ENCODE measurements at places on chromosomes 5 and 9.

GRCh38 chr9:128412120-128412790 is 8.4 kb upstream of the CERCAM start:
- H3K36me3 ChIP-seq: no peaks in the 10 kb centered on the region
- DNase-seq: no peak
- H3K27ac ChIP-seq: no peak overlapping the region
- no peaks in the 10 kb centered on the region for H3K27me3 ChIP-seq
- H3K4me1 ChIP-seq: no peaks in the 10 kb centered on the region

GRCh38 chr9:95139126-95139525 is 178.4 kb downstream of the FANCC start:
- H3K27me3 ChIP-seq: no peaks in the 10 kb centered on the region
- H3K27ac ChIP-seq: no peak overlapping the region
- DNase-seq: no peak
- no peaks in the 10 kb centered on the region for H3K36me3 ChIP-seq
- no peak overlapping the region for H3K4me3 ChIP-seq

DNA sequence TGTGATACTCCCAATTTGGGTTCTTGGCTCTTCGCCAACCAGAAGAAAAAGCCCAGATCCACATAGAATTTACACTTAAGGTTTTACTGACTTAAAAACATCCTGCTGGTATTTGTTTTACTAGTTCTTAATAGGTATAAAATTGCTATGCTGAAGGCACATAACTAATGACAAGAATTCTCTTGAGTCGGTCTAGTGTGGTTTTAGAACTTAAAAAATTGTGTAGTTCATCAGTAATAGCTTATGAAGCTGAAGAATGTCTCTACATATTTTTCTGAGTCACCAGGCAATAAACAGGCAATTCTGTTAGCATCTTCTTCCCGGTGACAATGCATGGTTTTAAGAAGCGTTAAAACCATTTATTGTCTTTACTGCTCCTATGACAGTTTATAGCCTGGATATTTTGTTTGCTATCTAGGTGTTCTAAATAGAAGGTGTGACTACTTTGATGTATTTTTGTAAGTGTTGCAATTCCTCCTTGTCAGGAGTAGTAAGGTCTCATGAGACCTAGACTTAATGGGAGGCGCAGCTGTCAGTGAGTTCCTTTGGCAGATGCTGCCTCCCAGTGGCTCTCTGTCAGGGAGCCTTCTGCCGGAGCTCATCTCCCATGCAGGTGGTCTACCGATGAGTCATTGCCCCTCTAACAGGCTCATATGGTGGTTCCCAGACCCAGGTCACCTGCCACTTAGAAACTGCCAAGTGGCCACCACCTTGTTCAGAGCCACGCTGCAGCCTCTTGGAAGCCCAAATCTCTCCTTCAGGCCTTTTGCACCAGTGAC is 173.8 kb downstream of the MAST4 start:
- H3K4me3 ChIP-seq: no peak overlapping the region
- H3K27me3 ChIP-seq: no peaks in the 10 kb centered on the region
- DNase-seq: no peak
- H3K27ac ChIP-seq: no peak overlapping the region
- no peaks in the 10 kb centered on the region for H3K36me3 ChIP-seq

DNA sequence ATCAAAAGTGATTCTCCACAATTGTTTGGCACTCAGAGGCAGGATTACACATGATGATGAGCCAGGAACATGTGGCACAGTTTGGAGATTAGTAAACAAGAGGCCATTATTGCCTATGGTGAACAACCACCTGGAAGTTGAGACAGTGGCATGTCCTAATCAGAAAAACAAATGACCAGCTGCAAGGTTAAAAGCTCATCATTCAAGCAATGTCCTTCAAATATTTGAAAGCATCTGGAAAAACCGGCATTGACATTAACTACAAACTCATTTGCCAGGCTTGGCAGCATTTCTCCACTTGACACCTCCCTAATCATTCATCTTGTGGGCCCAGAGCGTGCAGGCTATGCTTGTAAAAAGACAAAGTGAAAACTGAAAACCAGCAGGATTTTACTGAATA is 80.6 kb upstream of the MEGF10 start:
- H3K4me1 ChIP-seq: peaks cover 18% of the 10 kb centered on the region
- DNase-seq: no peak
- no peaks in the 10 kb centered on the region for H3K27me3 ChIP-seq
- H3K36me3 ChIP-seq: no peaks in the 10 kb centered on the region

- DNase-seq: no peak
- no peak overlapping the region for H3K27ac ChIP-seq
- H3K4me3 ChIP-seq: no peak overlapping the region
- peaks cover 16% of the 10 kb centered on the region for H3K27me3 ChIP-seq
Observed at GRCh38 chr9:85484235-85484634, 257.5 kb downstream of the AGTPBP1 start.

DNA sequence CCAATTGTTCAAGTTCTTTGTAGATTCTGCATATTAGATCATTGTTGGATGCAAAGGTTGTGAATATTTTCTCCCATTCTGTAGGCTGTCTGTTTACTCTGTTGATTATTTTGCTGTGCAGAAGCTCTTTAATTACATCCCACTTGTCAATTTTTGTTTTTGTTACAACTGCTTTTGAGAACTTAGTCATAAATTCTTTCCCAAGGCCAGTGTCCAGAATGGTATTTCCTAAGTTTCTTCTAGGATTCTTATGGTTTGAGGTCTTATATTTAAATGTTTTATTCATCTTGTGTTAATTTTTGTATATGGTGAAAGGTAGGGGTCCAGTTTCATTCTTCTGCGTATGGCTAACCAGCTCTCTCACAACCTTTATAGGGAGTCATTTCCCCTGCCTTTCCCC is 116.5 kb downstream of the CPLANE1 start:
- H3K27me3 ChIP-seq: no peaks in the 10 kb centered on the region
- peaks cover 21% of the 10 kb centered on the region for H3K36me3 ChIP-seq
- no peak for DNase-seq
- H3K4me3 ChIP-seq: no peak overlapping the region

- no peaks in the 10 kb centered on the region for H3K4me1 ChIP-seq
- H3K4me3 ChIP-seq: no peak overlapping the region
- H3K27me3 ChIP-seq: no peaks in the 10 kb centered on the region
- H3K36me3 ChIP-seq: no peaks in the 10 kb centered on the region
- no peak for DNase-seq
Observed at GRCh38 chr9:81377320-81377719, 312.0 kb downstream of the TLE1 start.

DNA sequence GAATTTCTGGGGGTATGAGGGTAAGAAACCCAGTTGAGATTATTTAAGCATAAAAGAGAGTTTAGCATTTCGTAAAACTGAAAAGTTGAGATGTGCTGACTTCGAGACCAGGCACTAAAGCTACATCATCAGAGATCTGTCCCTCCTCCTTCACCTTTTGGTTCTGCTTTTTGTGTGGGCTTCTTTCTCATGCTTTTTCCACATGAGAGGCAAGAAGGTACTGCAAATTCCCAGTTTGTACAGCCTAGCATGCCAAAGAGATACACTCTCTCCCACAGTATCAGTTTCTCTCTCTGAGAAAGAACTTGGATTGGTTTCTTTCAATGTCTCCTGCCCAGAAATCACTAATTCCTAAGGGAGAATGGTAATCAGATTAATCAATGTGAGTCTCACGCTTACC is 584.7 kb downstream of the SEMA5A start:
- no peaks in the 10 kb centered on the region for H3K27me3 ChIP-seq
- no peaks in the 10 kb centered on the region for H3K36me3 ChIP-seq
- DNase-seq: no peak
- H3K4me1 ChIP-seq: no peaks in the 10 kb centered on the region
- no peak overlapping the region for H3K4me3 ChIP-seq
- no peak overlapping the region for H3K27ac ChIP-seq
